ENCODE measurements at places on chromosomes 6 and 20.

- DNase-seq, result no peak
Observed at GRCh38 chr20:48703511-48704219, 124.1 kb downstream of the PREX1 start.

DNA sequence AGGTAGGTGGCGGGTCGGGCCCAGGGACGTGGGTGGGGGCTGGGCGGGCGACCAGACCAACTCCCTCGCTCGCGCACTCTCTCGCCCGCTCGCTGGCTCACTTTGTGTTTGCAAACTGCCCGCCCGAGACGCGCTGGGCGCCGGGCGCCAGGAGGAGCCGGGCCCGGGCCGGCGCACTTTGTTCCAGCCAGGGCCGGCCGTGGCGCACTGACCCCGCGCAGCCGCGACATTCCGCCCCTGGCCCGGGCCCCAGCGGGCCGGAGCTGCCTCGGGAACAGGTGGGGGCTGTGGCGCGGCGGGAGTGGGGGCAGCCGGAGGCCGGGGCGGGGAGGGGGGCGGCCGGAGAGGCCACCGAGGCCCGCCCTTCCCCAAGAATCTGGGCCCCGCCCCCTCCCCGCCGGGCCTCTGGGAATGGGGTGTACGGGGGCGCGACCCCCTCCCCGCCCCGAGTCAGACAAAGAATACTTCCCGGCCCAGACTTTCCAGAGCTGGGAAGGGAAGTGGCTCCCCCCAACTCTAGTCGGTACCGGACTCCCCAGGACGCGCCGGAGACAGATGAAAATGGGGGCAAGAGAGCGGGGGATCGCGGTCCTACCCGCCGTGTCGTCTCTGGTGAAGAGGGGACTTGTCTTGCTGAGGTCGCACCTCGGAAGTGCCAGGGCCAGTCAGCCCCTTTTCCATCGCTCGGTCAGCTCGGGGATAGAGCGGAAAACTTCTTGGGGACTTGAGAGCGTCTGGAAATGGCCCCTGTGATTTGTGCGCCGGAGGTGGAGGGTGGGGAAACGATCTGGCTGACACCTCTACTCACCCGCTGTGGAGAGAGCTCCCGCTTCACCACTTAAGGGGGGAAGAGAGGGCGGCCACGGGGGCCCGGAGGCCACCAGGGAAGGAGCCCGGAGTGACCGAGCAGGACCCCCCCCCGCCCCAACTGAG is 951 bp downstream of the FOXP4 start:
- DNase-seq, result no peak

DNA sequence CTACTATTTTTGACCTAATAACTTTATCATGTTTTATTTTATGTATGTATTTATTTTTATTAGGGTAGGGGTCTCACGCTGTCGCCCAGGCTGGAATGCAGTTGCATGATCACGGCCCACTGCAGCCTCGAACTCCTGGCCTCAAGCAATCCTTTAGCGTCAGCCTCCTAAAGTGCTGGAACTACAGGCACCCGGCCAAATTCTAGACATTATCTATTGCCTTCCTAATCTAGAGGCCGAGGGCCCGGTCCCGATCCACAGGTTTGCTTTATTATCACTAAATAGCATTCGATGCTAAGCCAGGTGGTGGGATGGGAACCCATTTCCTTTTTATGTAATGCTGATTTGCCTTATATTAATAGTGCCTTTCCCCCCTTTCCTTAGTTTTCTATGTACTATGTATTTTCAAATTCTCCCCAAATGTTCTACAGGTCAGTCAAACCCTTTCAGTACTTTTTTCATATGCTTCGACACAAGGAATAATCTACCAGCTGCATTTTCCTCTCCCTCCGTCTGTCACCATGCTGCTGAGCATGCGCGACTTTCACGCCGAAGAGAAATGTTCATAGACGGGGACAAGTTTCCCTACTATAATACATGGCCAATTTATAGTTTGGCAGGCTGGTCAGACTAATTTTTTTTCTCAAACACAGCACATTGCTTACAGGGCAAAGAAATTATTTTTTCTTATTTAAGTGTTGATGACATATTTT is 6.4 kb downstream of the SERPINB6 start:
- DNase-seq, result no peak

GRCh38 chr6:112321941-112322424 is 25.1 kb upstream of the RFPL4B start:
- DNase-seq, result no peak

DNA sequence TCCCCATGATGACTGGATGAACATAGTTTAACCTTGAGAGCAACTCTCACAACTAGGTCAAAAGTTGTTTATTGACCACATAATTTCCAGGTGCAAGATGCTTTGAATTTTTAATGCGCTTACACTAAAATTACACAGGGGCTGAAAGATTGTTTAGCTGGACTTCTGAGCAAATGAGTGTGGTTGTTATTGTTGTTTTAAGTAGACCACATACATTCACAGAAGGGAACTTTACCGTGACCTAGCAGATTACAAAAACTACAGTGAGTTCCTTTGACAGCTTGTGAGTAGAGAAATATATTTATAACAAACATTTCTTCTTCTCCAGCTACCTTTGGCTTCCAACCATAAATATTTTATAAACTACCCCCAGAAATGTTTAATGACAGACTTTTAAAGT is 178.9 kb downstream of the UST start:
- DNase-seq, result no peak

DNA sequence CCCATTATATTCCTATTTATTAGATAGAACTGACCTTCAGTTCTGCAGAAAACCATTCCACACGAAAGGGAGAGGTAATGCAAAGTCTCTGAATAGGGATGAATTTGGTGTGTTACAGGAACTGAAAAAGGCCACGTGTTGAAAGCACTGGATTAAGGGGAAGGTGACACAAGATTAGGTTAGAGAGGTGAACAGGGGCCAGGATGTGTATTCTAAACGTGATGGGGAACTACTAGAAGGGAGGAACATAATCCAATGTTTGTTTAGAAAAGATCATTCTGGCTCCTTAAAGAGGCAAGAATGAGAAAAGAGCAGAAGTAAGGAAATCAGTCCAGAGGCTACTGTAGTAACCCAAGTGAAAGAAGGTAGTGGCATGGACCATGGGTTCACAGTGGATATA is 6.3 kb upstream of the ZKSCAN8 start:
- no peak for DNase-seq

GRCh38 chr20:35883336-35883777 is 70.9 kb downstream of the SCAND1 start:
- DNase-seq, result no peak

DNA sequence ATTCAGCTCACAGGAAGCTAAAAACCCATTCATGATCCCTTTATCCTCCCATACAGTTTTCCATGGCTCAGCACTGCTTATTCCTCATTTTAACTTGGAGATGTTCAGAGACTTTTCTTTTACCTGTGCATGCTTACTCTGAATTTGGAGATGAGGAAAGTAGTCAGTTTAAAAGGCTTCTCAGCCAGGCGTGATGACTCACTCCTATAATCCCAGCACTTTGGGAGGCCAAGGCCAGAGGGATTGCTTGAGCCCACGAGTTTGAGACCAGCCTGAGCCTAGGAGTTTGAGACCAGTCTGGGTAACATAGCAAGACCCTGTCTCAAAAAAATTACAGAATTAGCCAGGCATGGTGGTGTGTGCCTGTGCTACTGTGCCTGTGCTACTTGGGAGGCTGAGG is 30.3 kb upstream of the TMEM217 start:
- DNase-seq, result no peak

DNA sequence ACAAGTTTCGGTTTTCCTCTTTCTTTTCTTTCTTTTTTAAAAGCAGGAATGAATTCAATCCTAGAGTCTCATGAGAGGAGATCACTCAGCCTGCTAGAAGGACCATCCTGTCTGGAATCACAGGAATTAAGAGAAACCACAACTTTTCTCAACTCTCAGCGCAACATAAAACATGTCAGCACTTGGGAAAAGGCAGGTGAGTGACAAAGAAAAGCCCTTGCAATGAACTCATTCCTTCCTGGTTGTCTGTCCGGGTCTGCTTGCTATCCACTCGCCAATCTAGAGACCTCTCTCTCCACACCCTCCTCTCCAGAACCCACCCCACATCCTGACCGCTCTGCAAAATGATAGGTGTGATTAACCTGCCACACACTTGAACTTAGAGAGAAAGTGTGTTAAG is 253.8 kb downstream of the LY86 start:
- no peak for DNase-seq

DNA sequence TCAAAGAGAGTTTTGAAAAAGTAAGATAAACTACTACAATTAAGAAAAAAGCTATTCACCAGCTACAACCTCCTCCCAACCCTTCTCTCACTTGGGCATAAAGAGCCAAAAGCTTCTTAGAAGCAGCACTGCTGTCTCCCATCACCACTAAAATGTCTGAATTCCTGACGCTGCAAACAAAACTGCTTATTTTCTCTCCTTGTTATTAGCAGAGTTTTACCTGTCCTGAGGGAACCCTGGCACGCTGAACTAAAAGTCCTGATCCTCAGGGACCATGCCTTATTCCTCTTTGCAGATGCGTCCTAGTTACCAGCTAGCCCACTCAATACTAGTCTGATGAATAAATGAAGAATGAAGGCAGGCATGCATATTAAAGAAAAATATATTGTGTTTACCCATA is 1.1 kb downstream of the HACE1 start:
- DNase-seq, result no peak

- DNase-seq, result no peak
Observed at GRCh38 chr20:23656372-23656771, 18.6 kb upstream of the CST3 start.

- DNase-seq, result no peak
Observed at GRCh38 chr6:24966381-24966780, 30.6 kb upstream of the RIPOR2 start.

DNA sequence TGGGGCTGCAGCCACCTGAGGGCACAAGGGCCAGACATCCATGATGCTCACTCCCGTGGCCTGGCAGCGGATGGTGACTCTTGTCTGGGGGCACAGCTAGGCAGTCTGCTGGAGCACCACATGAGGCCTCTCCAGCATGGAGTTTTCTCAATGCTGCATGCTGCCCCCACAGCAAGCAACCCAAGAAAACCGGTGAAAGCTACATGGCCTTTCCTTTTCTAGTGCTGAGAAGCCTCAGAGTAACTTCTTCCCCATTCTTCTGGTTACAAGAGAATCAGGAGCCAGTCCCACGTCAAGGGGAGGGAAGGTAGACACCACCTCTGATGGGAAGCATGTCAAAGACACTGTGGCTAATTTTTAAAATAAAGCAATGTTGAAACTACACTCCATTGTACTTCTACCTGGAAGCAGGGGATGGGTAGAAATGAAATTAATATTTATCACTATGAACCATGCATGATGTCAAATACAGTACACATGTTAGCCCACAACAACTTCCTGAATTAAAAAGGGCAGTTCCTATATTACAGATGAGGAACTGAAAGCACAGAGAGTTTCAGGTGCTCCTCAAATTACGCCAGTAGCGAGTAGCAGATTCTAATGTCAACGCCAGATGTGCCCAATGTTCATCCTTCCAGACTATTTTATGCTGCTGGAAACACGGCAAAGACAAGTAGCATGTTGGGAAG is 101.5 kb downstream of the LAMP5 start:
- no peak for DNase-seq

DNA sequence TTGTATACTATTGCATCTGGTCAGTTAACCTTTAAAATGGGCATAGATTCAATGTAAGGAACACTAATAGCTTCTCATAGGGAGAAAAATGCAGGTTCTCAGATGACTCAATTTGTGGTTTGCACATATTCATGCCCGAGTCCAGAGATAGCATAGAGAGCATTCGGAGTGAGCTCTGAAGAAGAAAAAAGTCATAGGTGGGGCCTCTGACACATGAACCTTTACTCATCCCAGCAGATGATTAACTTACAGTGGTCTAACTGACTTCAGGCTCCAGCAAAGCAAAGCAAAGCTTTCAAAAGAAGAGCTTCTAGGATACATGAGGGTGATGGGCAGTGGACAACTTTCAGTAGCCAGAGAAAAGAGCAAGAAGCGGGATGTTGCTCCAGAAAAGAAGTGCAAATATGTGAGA is 55.3 kb upstream of the BTN3A2 start:
- DNase-seq, result no peak

DNA sequence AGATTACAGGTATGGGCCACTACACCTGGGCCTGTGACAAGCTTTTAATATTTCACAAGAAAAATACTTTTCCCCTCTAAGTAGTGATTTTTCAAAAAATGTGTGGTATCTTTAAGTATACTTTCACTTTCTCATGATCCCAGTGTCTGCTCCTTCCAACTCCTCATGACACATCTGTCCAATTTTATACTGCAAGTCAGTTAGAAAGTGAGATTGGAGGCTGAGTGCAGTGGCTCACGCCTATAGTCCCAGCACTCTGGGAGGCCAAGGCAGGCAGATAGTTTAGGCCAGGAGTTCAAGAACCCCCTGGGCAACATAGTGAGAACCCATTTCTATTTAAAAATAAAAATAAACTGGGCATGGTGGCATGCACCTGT is 20.2 kb downstream of the PIM1 start:
- DNase-seq, result no peak

GRCh38 chr20:41087777-41088176 is 49.6 kb upstream of the PLCG1 start:
- DNase-seq, result no peak

GRCh38 chr6:93123585-93123984 is 295.8 kb downstream of the EPHA7 start:
- no peak for DNase-seq

DNA sequence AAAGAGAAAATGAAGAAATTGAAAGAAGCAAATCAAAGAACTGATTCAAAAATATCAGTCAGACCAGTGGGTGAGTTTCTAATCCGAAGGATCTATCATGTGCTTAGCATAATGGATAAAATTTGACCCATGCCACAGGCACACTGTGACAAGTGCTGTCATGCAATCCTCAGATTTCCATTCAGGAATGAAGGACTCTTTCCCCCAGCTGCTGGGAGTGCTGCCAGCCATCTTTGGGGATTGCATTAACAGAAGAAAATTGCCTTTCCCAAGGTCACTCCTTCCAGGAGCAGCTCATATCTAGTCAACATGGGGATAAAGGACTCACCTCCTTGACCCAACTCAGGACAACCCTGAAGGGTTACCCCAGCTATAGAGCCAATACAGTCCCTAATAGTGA is 316.7 kb upstream of the TBX18 start:
- DNase-seq, result no peak

GRCh38 chr20:36268440-36269342 is 32.4 kb downstream of the AAR2 start:
- DNase-seq, result no peak

GRCh38 chr6:37971711-37972390 is 152.3 kb downstream of the ZFAND3 start:
- DNase-seq, result no peak

GRCh38 chr20:39961637-39962244 is 727.3 kb downstream of the MAFB start:
- DNase-seq, result no peak

Measured in stimulated activated CD8-positive, alpha-beta memory T cell treated with anti-CD3 and anti-CD28 coated beads, Interleukin-7, amount 100 ng/mL, for 24 hours (primary cell).